Transverse colon (tissue), 4 donors: ENCODE measurements at places on chromosomes 6 and 20.

DNA sequence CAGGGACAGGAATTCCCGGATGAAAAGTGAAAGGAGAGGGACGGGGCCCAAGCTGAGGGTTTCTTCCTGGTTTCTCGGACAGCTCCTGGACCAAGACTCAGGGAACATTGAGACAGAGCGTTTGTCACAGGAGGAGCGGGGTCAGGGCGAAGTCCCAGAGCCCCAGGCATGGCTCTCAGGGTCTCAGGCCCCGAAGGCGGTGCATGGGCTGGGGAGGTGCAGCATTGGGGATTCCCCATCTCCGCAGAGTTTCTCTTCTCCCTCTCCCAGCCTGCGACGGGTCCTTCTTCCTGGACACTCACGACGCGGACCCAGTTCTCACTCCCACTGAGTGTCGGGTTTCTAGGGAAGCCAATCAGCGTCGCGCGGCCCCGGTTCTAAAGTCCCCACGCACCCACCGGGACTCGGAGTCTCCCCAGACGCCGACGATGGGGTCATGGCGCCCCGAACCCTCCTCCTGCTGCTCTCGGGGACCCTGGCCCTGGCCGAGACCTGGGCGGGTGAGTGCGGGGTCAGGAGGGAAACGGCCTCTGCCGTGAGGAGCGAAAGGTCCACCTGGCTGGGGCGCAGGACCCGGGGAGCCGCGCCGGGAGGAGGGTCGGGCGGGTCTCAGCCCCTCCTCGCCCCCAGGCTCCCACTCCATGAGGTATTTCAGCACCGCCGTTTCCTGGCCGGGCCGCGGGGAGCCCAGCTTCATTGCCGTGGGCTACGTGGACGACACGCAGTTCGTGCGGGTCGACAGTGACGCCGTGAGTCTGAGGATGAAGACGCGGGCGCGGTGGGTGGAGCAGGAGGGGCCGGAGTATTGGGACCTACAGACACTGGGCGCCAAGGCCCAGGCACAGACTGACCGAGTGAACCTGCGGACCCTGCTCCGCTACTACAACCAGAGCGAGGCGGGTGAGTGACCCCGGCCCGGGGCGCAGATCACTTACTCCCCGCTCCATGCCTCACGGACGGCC is 54.6 kb upstream of the POLR1H start:
- peak; percentile 20 for DNase-seq

- no peak for DNase-seq
Observed at GRCh38 chr6:102736941-102737368, 1343.4 kb downstream of the GRIK2 start.

DNA sequence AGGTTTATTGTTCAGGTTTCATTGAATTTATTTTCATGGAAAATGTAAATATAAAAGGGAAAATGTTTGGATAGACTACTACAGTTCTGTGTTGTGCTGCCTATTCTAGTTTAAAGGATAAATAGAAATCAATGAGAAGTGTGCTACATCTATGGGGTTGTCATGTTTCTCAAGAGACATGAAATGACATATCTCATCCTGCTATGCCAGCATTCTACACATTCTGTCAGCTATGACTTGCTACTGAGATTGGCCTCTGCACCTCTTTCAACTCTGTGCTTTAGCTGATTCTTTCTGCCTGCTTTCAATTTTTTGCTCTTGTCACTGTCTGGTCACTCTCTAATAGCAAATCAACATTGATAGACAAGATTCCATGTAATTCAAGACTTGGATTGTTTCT is 33.8 kb upstream of the COL19A1 start:
- no peak for DNase-seq

GRCh38 chr20:57662456-57663240 is 42.4 kb upstream of the ZBP1 start:
- DNase-seq = peak; percentile 5

DNA sequence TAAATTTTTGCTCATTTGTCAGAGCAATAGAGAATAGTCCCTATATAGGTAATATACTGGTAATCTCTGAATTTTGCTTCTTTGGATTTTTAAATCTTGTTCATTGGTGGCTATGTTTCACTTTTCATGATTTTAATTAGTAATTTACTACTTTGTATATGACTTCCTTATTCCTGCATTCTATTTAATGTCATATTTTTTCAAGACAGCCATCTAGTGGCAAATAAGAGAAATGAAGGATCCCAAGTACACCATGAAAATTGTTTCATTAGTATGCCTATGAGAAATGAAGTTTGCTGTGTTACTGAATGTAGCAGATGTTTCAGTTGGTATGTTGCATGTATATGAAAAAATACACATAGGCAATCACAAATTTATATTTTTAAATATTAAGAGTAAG is 82.4 kb downstream of the ZNF292 start:
- no peak for DNase-seq

- no peak for DNase-seq
Observed at GRCh38 chr6:15894973-15895725, 232.3 kb upstream of the DTNBP1 start.

DNA sequence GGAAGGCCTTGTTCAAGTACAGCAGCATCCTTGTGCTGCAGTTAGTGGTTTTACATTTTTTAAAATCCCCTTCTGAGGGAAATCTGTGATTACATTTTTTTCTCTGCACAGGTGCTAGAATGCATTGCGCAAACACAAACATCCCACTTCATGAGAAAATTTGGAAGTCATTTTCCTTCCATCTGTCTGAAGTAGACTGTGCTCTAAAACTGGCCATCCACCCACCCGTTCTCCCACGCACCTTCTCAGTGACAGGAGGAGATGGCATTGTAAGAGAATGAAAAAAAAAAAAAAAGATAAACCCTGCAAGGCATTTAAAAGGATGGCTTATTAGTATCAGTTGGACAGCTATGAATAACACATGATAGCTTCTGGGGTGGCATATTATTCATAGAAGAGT is 65.0 kb downstream of the SOBP start:
- no peak for DNase-seq

- no peak for DNase-seq
Observed at GRCh38 chr6:85186546-85187175, 263.2 kb upstream of the NT5E start.

DNA sequence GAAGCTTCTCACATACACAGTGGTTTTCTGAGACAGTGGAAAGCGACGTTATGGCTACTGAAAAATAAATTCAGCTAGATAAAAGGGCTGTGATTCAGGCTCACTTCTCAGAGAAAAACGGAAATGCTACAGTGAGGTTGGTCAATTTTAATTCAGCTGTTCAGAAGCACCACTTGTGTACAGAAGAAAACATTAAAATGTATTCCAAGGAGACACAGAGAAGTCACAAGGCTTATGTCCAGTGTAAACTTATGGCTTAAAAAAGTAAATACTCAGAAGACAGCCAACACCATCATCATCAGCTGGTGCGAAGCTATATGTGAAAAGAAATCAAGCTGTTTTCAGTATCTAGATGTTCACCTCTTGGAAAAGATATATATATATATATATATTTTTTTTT is 68.6 kb downstream of the ABHD12 start:
- DNase-seq = no peak

GRCh38 chr20:63402181-63402859 is 41.2 kb upstream of the CHRNA4 start:
- no peak for DNase-seq

GRCh38 chr6:142455957-142456589 is 154.3 kb downstream of the ADGRG6 start:
- DNase-seq = no peak

DNA sequence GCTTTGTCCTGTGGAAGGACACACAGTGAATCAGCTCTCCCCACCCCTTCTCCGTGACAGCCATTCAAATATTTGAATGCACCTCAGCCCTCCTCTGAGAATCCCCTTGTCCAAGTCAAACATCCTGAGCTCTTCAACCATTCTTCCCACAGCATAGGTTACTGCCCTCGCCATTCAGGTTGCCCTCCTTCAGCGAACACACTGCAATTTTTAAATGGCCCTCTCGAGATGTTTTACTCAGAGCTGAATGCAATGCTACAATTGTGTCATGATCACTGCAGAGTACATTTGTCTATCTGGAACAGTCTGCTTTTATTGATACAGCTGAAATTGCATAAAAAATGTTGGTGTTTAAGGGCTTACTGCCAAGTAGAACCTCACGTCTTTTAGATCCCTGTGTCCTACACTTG is 48.9 kb downstream of the SLC2A12 start:
- no peak for DNase-seq

- no peak for DNase-seq
Observed at GRCh38 chr6:43123461-43124314, 47.4 kb upstream of the SRF start.

DNA sequence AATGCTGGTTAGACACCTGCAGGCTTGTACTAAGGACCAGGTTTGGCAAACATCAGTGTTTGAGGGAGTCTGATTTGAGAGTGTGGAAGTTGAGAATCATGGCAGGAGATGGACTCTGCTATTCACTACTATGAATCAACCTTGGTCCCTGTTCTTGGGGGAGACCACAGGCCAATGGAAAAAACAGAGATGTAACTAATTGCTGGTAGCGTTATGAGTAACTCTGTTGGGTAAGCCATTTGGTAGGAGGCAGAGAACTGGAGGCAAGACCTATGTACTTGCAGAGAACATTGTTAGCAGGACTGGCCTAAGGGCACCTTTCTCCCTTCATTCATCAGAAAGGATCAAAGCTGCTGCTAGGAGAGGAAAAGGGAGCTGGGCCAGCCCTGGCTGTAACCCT is 8.3 kb upstream of the WFDC2 start:
- DNase-seq = no peak

- no peak for DNase-seq
Observed at GRCh38 chr6:145372671-145373151, 362.6 kb downstream of the EPM2A start.

DNA sequence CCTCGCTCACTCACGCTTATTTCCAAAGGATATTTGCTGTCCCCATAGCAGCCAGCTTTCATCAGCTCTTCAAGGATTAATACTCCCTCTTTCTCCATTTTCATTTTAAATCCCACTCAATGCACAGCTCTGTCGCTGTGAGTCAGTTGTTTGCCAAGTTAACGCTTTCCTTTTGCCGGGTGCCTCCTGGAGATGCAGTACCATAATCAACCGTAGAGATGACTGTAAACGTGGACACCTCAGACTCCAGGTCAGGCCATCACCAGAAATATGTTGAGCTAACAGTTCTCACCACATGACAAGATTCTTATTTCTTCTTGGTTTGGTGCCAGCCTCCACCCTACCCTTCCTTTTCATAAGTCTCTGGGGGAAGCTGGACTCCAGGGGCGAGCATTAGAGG is 66.6 kb upstream of the TAB2 start:
- DNase-seq = no peak

- DNase-seq = no peak
Observed at GRCh38 chr6:56222499-56222898, 24.9 kb downstream of the COL21A1 start.

GRCh38 chr6:74222768-74223333 is 526.8 kb downstream of the CD109 start:
- DNase-seq = no peak
